ENCODE measurements at places on chromosomes 1 and 21.

DNA sequence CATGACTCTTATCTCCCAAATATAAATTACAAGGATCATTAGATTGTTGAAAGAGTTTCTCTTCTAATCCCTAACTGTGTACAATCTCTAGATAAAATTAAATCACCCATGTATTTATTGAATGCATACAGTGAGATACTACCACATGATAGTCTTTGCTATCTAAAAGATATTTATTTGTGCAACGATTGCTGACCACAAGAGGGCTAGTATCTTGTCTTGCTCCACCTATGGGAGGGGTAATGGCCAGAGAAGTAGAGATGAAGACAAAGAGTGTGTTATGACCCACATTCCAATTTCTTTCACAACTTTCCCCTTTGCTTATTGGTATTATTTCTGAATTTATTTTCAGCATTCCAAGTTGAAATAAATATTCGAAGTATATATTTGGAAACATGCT lies 13.7 kb downstream of the PYHIN1 start:
- no peak for DNase-seq

- no peak for DNase-seq
These were observed 2.5 kb upstream of the DENND2D start for GRCh38 chr1:111202707-111203623.

- no peak for DNase-seq
These were observed 24.0 kb downstream of the TEX35 start for GRCh38 chr1:178536844-178537371.

DNA sequence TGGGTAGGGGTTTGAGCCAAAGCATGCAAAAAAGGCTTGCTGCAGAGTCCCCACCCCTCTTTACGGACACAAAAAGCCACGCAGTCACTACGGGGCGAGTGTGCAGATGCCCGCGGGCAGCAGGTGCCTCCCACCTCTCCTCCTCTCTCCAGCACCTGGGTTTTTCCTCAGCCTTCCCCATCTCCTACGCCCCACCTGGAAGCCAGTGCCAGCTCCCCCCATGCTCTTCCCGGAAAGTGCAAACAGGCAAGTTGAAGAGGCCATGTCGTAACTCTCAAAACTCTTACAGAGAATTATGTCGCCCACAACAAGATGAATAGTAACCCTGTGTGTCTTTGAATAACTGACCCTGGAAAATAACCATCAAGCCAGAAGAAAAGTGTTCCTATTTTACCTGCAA lies 82.5 kb downstream of the PDE9A start:
- DNase-seq: no peak

- peak; percentile 56 for DNase-seq
These were observed 494.7 kb downstream of the SMYD3 start for GRCh38 chr1:246012341-246012740.

DNA sequence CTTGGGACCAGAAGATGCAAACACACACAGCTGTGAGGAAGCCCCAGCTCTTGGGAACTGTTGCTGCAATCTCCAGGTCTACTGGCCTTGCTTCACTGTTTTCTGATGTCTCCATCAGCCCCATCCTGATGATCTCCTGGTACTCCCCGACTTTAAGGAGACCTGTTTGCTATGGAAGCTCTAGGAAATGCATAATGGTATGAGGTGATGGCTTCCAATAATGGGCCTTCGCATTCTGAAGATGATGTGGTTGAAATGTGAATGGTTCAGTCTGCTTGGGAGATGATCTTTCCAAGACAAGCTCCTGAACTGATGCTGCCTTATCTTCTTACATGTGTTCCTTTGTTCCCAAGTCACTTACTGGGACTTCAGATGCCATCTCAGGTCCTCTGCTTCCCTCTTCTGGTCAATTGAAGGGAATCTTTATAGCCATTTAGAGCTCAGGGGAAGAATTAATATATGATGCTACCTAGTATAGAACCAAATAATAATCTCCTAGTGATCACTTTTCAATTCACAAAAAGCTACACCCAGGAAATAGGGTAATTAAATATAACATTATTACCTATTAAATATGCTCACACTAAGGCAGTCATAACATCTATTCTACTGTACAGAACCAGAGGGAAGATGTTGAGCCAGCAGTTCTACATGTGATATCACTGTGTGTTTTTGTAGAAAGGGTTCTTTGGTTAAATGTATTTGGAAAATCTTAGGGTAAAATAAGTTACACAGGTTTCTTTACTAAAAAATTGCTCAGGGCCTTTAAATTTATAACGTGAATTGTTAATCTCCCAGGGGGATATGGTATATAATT lies 73.9 kb upstream of the VTCN1 start:
- peak; percentile 58 for DNase-seq

Data from NCI-H510A treated with DMSO at 0.1 percent for 48 hours (cell line).